ENCODE measurements at places on chromosomes 3 and 15.
A peak's percentile ranks its signal among the peaks of the same experiment; 100 is the strongest.

DNA sequence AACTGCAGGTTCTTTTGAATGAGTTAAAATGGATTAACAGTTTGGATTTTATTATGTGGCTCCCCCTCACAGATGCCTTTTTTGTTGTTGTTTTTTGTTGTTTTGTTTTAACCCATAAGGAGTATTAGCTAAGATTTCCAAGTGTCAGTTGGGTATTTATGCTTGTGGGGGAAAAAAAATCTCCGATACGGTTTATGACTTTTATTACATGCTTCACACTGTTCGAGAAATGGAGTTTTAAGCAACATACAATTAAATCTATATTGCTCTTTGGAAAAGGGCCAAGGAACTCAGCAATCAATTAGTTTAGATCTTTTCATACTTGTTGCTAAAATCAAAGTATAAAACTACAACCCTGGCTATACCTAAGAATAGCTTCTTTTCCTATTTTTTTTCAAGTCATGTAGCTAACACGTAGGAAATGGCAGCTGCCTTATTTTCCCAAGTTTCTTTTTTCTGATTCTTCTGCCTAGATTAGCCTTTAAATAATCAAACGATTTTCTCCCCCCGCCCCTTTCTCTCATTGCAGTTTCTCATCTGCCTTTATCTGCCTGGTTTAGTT lies 16.0 kb downstream of the NR2F2 start:
- no peak for DNase-seq

GRCh38 chr15:64351265-64351664 lies 4.7 kb downstream of the CSNK1G1 start:
- DNase-seq = no peak

- no peak for DNase-seq
Observed at GRCh38 chr3:137471558-137472204, 292.4 kb upstream of the SOX14 start.

DNA sequence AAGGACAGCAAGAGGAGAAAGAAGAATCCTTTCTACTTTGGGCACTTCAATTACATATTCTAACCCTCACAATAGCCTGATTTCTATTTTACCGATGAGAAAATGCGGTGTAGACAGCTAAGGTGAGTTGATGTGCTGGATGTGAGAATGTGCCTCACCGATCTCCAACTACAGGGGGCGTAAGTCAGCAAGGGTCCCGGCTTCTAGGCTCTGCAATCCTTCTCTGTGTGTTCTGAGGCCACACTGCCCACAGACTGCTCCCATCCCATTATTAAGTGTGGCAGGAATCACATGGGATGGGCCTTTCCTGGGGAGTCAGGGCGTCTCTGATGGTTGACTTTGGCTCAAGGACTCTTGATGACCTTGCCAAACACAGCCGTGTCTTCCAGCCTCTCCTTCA lies 23.6 kb upstream of the RPL35A start:
- DNase-seq = no peak

GRCh38 chr15:32803631-32804030 lies 85.8 kb downstream of the GREM1 start:
- no peak for DNase-seq

DNA sequence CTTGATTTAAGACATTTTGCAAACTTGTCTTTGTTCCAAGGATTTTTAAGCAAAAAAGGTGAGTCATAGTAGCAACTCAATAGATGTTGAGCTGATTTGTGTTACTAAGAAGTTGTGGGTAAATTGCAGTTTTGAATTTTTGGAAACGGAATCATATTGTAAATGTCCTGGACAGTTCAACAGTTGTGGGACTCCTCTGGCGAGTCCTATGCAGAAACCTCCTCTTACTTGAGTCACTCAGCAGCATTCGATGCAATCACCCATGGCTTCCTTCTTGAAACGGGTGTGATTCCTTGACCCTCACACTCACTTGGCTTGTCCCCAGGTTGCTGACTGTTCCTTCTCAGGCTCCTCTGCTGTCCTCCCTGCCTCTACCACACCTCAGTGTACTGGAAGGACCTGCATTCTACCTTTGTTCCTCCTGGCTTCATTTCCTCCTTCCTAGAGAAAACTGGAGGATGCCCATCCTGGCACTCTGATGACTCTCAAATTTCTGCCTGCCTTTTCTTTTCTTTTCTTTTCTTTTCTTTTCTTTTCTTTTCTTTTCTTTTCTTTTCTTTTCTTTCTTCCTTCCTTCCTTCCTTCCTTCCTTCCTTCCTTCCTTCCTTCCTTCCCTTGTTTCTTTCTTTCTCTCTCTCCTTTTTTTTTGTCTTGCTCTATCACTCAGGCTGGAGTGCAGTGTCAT lies 52.8 kb upstream of the DGKG start:
- no peak for DNase-seq

DNA sequence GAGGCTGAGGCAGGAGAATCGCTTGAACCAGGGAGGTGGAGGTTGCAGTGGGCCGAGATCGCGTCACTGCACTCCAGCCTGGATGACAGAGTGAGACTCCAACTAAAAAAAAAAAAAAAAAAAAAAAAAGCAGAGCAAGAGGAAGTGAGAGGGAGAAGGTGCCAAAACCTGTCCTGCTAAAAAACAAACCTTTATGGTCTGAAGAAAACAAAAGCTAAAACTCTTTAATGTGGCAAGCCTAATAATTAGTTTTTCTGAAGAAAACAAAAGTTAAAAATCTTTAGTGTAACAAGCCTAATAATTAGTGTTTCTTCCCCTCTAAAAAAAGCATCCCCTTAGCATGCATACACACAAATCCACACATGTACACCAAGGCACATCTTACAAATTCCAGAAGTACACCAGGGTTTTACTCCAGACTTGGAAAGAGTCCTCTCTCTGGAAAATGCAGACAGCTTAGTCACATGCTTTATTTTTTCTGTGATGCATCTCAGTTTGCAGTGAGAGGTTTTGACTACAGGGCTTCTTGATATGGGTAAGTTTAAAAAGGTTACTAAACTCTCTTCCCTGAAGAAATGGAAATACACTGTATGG lies 65.9 kb downstream of the HACD2 start:
- no peak for DNase-seq

- no peak for DNase-seq
Observed at GRCh38 chr15:25668236-25668795, 194.8 kb downstream of the ATP10A start.

GRCh38 chr3:52280050-52280461 lies 1.6 kb upstream of the WDR82 start:
- no peak for DNase-seq

DNA sequence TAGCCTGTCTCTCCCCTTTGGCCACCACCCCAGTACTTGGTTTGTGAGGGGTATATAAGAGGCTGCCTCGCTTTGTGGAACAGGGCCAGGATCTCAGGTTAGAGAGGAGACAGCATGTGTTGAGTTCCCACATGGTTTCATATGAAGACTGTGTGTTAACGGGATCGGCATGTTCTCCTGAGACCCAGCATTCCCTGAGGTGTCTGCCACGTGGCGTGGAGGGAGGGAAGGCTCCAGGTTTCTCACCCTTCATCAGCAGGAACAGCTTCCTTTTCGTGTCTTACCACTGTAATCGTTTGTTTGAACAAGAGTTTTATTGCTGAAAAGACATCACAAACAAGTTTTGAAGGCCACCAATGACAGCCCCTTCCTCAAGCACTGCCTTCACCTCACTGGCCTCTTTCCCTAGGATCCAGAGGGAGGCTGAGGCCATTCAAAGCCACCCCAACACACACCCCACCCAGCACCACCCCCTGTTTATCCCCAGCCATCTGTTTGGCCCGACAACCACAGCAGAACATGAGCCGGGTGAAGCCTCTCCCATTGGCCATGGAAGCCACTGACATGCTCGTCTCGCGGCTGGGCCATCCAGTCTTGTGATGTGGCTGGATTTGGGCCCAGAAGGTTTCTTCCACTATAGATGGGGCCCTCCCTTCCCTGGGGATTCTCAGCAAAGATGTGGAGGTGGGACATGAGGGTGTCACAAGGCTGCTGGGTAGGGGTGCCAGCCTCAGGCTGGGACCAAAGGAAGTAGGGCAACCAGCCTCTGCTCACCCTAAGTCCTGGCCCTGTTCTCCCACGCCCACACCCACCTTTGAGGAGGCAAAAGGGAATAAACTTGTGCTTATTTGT lies 10.0 kb downstream of the BHLHE40 start:
- DNase-seq = no peak

DNA sequence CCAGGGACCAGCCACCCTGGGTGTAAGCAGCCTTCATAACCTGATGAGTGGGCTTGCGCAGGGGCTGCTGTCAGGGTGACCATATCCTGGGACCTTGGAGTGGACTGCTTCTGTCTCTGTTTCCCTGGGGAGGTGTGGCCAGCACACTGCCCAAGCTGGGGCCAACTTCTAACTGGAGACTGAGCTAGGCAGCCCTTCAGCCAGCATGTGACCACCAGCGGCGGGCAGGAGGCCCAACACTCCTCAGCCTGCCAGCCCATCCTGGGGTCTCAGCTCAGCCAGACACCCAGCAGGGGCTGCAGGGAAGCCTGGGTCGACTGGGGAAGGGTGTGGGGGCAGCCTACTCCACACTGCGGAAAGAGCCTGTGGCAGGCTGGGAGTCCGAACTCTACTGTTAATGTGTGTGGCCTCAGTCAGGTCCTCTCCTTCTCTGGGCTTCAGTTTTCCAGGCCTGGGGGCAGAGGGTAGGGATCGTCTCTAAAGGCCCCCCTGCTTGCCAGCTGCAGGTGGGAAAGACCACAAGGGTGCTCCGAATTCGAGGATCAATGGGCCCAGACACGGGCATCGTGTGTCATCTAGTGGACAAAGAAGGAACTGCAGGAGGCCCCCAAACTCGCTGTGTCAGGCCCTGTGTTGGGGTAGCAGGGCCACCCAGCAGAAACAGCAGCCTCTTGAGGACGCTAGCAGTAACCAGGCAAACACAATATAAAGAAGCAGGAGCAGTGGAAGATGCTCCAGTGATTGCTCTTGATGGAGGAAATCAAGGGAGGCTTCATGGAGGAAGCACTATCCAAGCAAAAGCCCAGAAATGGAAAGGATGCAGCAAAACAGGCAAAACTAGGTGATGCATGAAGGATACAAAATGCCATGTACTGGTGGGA lies 2.0 kb upstream of the SEMA3G start:
- peak; percentile 52 for DNase-seq

GRCh38 chr3:14305324-14305723 lies 97.1 kb upstream of the SLC6A6 start:
- DNase-seq = no peak

DNA sequence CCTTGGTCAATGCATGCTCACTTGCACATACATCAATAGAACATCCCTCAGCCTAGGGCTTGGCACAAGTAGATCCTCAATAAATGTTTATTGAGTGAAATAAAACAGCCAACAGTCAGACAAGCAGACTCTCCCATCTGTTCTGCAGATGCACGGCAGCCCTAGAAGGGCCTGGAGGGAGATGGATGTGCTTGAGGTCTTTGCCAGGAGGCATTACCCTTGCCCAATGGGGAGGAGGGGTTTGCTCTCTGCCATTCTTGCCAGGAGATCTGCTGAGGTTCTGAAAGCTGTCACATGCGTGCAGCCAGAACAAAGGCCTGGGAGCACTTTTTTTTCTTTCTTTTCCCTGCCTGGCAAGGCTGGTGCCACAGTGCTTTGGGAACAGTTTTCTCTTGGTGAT lies 349.3 kb upstream of the THRB start:
- no peak for DNase-seq

- DNase-seq = peak; percentile 96
Observed at GRCh38 chr3:129596194-129597086, 10.0 kb downstream of the PLXND1 start.

DNA sequence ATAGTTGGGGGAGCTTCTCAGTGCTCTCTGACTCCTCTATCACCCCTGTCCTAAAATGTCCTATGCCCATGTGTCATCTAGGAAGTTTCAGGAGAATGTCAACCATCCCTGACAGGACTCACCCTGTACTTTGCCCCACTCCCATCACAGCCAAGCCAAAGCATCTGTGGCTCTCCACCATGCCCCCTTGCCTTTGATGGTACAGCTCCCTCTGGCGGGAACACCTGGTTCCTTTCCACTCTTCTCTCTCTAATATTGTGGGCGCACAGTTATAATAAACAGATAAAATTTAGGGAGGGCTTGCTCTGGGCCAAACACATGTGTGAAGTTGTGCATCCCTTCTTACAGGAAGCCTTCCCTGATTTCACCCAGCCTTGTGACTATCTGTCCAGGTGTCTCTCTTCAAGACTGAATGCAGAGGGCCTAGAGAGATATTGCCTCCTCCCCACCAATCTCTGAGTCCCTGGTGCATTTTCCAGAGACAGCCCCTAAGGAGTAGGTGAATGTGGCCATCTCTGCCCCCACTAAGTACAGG lies 62.8 kb downstream of the ISG20 start:
- DNase-seq = no peak

DNA sequence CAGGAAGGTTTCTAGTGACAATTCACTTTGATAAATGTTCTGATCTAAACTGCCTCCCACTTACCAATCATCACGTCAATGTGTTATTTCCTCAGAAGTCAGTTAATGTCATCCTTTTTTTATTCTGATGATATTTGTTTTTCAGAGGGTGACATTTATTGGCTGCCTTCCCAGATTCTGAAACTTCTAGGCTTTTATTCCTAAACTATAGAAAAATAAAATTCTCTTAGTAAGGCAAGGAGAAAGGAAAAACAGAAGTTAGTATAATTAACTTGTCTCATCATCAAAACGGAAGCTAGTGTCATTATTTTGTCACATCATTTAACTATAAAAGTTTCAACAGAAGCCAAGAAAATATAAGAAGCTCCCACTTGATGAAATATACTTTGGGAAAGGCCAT lies 100.0 kb upstream of the C3orf80 start:
- DNase-seq = no peak

GRCh38 chr3:36680952-36681351 lies 83.4 kb downstream of the DCLK3 start:
- no peak for DNase-seq

GRCh38 chr15:39669661-39670060 lies 88.8 kb downstream of the THBS1 start:
- no peak for DNase-seq

GRCh38 chr15:49844390-49844789 lies 223.5 kb downstream of the DTWD1 start:
- DNase-seq = no peak

DNA sequence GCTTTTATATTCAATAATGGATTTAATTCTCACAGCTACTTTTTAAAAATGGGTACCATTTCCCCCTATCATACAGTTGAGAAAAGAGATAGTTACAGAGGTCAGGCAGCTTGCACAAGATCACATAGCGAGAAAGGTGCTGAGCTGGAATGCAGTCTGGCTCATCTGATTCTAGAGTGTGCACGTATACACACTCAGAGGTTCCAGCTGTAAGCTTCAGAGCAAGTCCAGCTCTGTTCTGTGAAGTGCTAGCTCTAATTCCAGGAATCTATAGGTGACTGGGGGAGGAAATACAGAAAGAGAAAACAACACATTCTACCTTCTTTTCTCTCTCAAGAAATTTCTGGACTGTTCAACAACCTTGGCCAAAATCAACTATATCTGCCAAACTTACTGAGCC lies 318.7 kb downstream of the FOXP1 start:
- no peak for DNase-seq
